ENCODE measurements at places on chromosomes 4 and X.

GRCh38 chr4:25065431-25065858 lies 34.7 kb upstream of the LGI2 start:
- DNase-seq = no peak

- DNase-seq = no peak
These were observed 174.9 kb upstream of the MXRA5 start for GRCh38 chrX:3521396-3521795.

DNA sequence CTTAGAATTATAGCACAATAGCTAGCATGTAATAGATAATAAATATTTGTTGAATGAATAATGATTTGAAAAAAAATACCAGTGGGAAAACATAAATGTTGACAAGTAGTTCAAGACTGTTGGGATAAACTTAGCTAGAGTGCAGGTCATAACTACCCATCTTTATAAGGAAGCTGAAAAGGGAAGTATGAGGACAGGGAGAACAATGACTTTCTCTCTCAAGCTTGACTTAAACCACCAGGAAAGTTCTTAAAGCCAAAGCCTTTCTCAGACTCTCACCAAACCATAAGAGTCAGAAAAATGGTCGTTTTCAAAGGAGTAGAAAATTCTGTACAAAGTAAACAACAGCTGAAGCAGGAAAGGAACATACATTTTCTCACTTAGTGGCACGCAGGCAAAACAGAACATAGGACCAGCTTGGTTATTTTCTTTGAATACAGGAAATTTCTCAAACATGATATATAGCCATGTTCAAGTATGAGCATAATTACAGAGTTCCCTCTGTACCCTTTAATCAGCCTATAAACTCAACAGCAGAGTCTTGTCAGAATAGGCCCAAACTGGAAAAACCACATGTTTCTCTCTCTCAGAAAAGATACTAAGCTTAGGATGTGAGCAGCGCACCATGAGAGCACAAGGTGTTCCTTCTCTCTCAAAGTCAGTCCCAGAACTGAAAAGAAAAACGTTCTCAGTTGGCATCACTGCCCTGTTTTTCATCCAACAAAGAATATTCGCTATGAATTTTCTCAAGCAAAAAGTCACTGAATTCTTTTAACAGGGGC lies 28.7 kb downstream of the MAPK10 start:
- no peak for DNase-seq

DNA sequence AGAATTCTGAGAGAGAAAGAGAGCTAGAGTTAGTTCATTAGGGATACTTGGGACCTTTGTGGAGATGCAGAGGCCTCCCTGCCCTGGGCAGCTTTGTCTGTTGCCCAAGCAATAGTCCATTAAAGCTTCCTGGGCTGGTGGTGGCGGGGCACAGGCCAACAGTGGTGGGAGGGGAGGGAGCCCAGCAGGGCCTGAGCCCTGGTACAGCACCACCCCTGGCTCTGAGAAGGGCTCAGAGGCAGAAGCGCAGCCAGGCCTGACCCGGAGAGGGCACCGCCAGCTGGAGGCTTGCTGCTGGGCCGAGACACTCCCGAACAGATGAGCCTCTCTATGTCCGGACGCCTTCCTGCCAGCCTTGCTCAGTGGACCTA lies 65.3 kb downstream of the EFNB1 start:
- DNase-seq = no peak

DNA sequence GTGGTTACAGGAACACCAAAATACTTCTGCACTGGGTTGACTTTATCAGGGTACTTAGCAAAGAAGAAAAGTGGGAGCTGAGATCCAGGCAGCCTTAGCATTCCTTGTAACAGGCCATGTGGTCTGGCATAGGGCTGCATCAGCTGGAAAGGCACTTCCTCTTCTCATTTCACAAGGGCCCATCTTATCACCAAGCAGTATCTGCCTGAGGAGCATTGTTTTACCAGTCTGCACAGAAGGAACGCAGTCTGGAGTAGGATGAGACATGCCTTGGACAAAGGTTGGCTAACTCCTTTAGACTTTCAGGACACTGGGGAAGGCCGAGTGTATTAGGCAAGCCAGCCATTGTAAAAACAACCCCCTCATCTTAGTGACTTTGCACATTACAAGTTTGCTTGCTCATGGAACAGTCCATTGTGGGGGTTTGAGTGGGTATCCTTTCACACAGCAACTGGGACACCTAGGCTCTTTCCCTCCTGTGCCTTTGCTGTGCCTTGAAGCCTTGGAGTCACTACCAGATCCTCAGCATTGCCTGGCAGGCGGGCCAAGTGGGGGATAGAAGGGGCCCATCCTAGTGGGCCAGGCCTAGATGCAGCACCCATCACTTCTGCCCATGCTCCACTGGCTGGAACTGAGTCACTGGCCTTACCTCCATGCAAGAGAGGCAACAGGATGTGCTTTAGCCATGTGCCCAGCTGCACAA lies 4.6 kb downstream of the SUV39H1 start:
- no peak for DNase-seq

DNA sequence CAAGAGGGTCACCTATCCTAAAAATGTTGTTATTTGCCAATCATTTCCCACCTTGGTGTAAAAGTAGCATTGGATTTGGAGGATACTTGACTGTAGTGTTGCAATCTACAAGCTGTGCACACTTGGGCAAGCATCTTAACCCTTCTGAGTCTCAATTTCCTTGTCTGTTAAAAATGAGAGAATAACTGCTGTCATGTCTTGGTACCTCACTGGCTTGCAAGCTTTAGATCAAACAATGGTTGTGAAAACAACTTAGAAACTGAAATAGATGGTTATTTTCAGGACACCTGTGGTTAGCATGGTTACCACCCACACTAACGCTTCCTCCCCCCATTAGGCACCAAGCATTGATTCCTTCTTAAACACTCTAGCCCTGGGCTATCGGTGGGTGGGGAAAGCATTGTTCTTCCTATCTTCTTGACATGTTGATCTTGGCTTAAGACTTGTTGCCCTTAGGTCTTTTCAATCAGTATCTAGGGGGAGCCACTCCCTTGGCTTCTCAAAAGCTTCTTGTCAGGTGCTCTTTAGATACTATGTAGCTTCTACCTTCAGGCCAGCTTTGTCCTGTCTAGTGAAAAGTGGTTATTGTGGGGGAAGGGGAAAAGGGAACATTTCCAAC lies 10.6 kb upstream of the AMOT start:
- no peak for DNase-seq

DNA sequence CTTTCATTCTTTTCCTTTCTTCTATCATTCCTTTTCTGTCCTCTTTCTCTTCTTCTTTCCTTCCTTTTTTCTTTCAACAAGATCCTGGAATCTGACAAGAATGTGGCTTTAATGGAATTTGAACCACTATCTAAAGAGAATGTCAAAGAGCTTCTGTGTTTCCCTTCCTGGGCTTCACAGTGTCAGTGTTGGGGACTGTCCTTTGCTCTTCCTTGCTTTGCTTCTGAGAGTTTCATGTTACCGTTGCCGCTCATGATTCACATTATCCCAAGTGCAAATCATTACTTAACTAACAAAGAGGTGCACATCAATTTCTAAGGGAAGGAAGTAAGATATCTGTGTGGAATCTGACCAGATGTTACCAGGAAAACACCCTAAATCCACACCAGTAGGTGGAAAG lies 90.5 kb upstream of the DDIT4L start:
- DNase-seq = no peak

DNA sequence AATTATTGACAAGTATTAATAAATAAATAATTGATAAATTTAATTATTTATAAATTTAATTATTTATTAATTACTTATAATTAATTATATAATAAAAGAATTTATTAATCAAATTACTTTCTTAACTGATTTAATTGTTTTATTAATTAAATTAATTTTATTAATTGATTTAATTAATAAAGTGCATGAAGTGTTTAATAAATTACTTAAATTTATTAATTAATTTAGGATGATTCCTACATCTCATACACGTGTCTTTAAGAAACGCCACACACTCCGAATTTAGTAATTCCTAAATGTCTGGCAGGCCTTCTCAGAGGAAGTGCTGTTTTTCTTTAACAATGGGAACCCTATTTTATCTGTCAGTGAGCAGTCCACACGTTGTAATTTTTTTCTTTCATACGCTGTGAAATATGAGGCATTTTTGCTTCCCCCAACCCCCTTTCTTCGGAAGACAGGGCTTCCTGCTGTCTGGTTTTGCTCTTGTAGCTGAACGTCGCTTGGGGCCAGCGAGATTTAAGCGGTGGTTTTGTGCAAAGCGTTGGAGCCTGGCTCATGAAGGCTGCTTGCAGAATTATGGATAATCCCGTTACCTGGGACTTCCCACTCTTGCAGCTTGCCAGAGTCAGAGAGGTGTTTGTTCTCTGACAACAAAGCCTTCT lies 46.8 kb downstream of the CRLF2 start:
- DNase-seq = peak; percentile 79

DNA sequence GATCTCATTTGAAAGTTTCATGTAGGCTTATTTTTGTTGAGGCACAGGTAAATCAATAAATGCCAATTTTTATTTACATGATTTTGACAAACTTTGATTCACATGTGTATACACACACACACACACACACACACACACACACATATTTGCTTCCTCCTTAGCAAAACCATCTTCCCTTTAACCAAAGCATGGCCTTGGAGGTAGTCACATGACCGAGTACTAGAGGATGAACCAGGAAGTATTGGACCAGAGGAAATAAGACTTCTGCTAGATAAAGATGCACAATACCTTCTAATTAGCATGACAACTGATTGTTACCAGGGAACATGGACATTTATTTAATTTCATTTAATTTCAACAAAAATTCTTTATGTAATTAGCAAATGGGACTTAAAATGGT lies 23.4 kb upstream of the CFAP299 start:
- DNase-seq = no peak

- peak; percentile 34 for DNase-seq
These were observed 14.0 kb upstream of the XPNPEP2 start for GRCh38 chrX:129724754-129725153.

DNA sequence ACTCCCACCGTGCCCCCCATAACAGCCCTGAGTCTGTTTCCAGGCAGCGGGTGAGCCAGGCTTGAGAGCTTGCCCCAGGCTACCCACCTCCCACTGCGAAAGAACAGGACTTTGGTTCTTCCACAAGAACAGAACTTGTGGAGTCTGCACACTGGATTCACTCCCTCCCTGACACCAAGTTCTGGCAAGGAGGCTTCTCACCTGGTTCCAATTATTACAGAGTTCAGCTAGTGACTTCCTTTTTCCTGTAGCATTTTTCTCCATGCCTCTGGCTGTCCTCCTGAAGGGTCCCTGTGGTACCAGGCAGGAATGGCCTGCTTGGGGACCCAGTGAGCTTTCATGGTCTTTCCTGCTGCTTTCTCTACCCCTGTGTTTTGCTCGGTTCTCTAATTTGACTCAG lies 208.6 kb upstream of the SFRP2 start:
- DNase-seq = no peak

DNA sequence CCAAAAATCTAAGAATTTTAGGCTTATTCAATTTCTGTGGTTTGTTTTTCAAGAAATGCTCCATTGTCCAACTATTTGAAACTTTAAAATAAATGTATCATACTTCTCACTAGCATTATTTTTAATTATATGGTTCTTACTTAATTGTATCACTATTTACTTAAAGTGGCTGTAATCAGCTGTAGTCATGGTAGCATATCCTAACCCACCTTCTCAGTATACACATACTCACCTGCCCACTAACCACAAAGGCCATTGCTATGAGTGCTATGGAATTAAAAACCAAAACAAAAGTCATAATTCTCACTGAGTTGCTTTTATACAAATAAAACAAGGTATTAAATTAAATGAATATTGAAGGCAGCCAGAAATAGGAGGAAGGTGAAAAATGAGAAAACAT lies 5.0 kb downstream of the FBXO8 start:
- no peak for DNase-seq

GRCh38 chr4:145181091-145181501 lies 707 bp upstream of the OTUD4 start:
- no peak for DNase-seq

- DNase-seq = no peak
These were observed 94.3 kb upstream of the PLAC1 start for GRCh38 chrX:134752558-134752957.

GRCh38 chr4:6944301-6945051 lies 34.9 kb downstream of the TBC1D14 start:
- DNase-seq = peak; percentile 21

DNA sequence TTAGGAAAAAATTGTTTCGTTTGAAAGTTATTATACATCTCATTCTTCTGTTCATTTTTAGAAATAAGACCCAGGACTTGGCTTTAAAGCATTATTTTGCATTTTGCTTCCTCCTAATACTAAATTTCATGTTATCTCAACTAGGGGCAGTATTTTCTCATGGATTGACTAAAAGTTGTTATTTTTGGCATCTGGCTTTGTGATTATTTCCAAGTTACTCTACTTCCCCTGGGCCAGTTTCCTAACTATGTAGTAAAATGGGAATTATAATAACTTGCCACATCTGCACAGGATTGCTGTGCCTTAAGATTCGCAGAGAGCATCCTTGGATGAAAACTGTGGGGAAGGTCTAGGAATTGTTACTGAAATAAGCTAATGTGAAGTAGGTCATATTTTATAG lies 3.0 kb downstream of the RBPJ start:
- peak; percentile 70 for DNase-seq

- DNase-seq = no peak
These were observed 358.2 kb upstream of the GATB start for GRCh38 chr4:152118819-152119553.

DNA sequence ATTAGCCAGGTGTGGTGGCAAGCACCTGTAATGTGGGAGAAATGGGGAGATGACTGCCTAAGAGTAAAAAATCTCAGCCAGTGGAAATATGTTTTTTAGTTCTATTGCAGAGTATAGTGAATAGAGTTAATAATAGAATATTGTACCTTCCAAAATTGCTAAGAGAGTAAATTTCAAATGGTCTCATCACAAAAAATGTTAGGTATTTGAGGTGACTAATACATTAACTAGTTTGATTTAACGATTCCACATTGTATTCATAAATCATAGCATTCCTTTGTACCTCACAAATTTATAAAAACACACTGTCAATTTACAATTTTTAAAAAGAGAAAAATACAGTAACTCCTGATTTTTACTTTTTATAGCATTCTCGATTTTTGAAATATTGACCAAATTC lies 681.5 kb upstream of the EPHA5 start:
- DNase-seq = no peak

GRCh38 chr4:57866468-57867171 lies 756.4 kb upstream of the IGFBP7 start:
- DNase-seq = no peak

- no peak for DNase-seq
These were observed 34.1 kb upstream of the RPS6KA3 start for GRCh38 chrX:20300822-20301221.

DNA sequence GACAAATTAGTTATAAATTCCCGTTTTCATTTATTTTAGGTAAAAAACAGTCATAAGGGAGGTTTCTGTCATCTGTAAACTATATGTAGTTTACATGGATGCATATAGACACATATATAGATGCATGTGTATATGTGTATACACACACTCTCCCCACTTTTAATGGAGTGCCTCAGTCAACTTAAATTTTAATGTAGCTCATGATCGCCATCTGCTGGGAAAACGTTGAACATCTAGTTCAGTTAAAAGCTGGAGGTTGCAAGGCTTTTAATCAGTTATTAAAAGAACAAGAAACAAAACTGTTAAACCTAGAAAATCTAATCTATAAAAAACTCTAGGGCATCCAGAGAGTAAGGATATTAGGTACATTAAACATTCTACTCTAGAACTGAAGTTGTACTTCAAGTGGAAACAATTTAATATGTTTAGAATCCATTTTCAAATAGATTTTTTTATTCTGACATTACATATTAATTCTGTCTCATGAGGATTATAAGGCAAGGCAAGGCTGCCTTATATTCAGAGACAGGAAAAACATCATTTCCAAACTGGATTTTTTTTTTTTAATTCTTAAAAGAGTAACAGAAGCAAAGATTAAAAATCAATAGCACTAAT lies 122.6 kb downstream of the SHISA3 start:
- DNase-seq = peak; percentile 36

- DNase-seq = no peak
These were observed 18.4 kb upstream of the CC2D2A start for GRCh38 chr4:15451181-15451865.

Measured in dermis microvascular lymphatic vessel endothelial cell (primary cell).